A549 treated with Hydrocortisone at 1 μM for 4 hours (cell line): ENCODE measurements at places on chromosomes 3 and 15. TPM values are rescaled to one million over a fixed set of nuclear protein-coding genes. Genes with fewer than 3 reads are reported as not detected.

Gene BBX
- total RNA-seq: 11.0 to 23.7 TPM (median 17.2 TPM) in 5 replicates

Gene RBMS3
- 0.55 to 0.90 TPM (median 0.83 TPM) in 5 replicates for total RNA-seq

Gene ZNF445
- 1.9 to 3.4 TPM (median 2.6 TPM) in 5 replicates for total RNA-seq

Gene WWTR1
- total RNA-seq: 143 to 172 TPM (median 159 TPM) in 5 replicates

Gene CFAP20DC
- total RNA-seq: 2.1 to 2.7 TPM (median 2.2 TPM) in 5 replicates

Gene BLM
- total RNA-seq: 12.2 to 15.2 TPM (median 12.5 TPM) in 5 replicates

Gene SEMA3G
- total RNA-seq: 0.03 to 0.16 TPM (median 0.06 TPM) in 5 replicates

Gene ZNF774
- total RNA-seq: 0.76 to 1.9 TPM (median 0.99 TPM) in 5 replicates

Gene KLHL6
- not detected in 5 replicates for total RNA-seq

Gene LMOD3
- total RNA-seq: not detected in 5 replicates

Gene TYRO3
- 16.6 to 18.4 TPM (median 16.8 TPM) in 5 replicates for total RNA-seq

Gene TEX55
- total RNA-seq: not detected in 5 replicates

Gene NRG4
- 0.47 to 2.8 TPM (median 0.69 TPM) in 5 replicates for total RNA-seq

Gene ZNF385D
- total RNA-seq: 0.08 to 0.16 TPM in 2 of 5 replicates, not detected in the others

Gene RBP2
- total RNA-seq: not detected in 5 replicates

Gene CHRM5
- total RNA-seq: 0.02 to 0.05 TPM (median 0.03 TPM) in 3 of 5 replicates, not detected in the others

Gene SLC30A4
- 1.6 to 2.4 TPM (median 1.6 TPM) in 5 replicates for total RNA-seq

Gene EHD4
- 10.0 to 13.0 TPM (median 11.7 TPM) in 5 replicates for total RNA-seq

Gene SLC27A2
- 32.9 to 36.8 TPM (median 34.0 TPM) in 5 replicates for total RNA-seq

Gene PDIA5
- total RNA-seq: 28.6 to 32.6 TPM (median 30.2 TPM) in 5 replicates

Gene TF
- 0.91 to 2.4 TPM (median 1.4 TPM) in 5 replicates for total RNA-seq

Gene LRRC2
- total RNA-seq: 0.02 TPM in 1 of 5 replicates, not detected in the others

Gene SLC12A1
- not detected in 5 replicates for total RNA-seq

Gene CHDH
- total RNA-seq: 2.0 to 3.1 TPM (median 2.4 TPM) in 5 replicates

Gene ZMYND10
- total RNA-seq: 0.79 to 1.7 TPM (median 1.1 TPM) in 5 replicates

Gene CP
- 3.4 to 7.5 TPM (median 6.7 TPM) in 5 replicates for total RNA-seq

Gene FBXW12
- not detected in 5 replicates for total RNA-seq

Gene CGGBP1
- total RNA-seq: 33.5 to 40.8 TPM (median 37.8 TPM) in 5 replicates

Gene CORO2B
- total RNA-seq: 2.7 to 4.2 TPM (median 3.3 TPM) in 5 replicates

Gene SMAD6
- total RNA-seq: 21.5 to 30.5 TPM (median 27.7 TPM) in 5 replicates

Gene RAB6B
- 2.0 to 3.6 TPM (median 2.1 TPM) in 5 replicates for total RNA-seq

Gene HACD3
- 123 to 154 TPM (median 140 TPM) in 5 replicates for total RNA-seq

Gene PLA2G4E
- 0.03 TPM in 1 of 5 replicates, not detected in the others for total RNA-seq

Gene CCDC66
- total RNA-seq: 4.6 to 6.5 TPM (median 5.5 TPM) in 5 replicates

Gene ABHD17C
- total RNA-seq: 26.5 to 29.9 TPM (median 27.4 TPM) in 5 replicates

Gene GOLGA6D
- total RNA-seq: 0.03 to 0.08 TPM in 2 of 5 replicates, not detected in the others

Gene IL17RE
- 1.4 to 2.3 TPM (median 1.6 TPM) in 5 replicates for total RNA-seq

Gene NOX5
- total RNA-seq: 0.11 to 0.35 TPM (median 0.20 TPM) in 5 replicates

Gene MINAR1
- total RNA-seq: 0.39 to 0.61 TPM (median 0.51 TPM) in 5 replicates

Gene DAZL
- total RNA-seq: not detected in 5 replicates

Gene RETNLB
- total RNA-seq: not detected in 5 replicates

Gene B3GALNT1
- total RNA-seq: 0.10 to 0.27 TPM (median 0.23 TPM) in 5 replicates

Gene GALNT15
- 0.05 to 0.12 TPM (median 0.07 TPM) in 5 replicates for total RNA-seq

Gene SLC6A1
- total RNA-seq: 0.06 TPM in 1 of 5 replicates, not detected in the others

Gene DGKG
- 7.0 to 13.9 TPM (median 7.2 TPM) in 5 replicates for total RNA-seq

Gene CADPS
- not detected in 5 replicates for total RNA-seq

Gene SRPRB
- total RNA-seq: 48.9 to 73.6 TPM (median 55.3 TPM) in 5 replicates
